C1 segment of cervical spinal cord (tissue), 14 donors: ENCODE measurements at places on chromosomes 7 and 10.
A peak's percentile ranks its signal among the peaks of the same experiment; 100 is the strongest.

GRCh38 chr10:6065835-6066234 lies 3.7 kb upstream of the IL2RA start:
- no peak for DNase-seq

DNA sequence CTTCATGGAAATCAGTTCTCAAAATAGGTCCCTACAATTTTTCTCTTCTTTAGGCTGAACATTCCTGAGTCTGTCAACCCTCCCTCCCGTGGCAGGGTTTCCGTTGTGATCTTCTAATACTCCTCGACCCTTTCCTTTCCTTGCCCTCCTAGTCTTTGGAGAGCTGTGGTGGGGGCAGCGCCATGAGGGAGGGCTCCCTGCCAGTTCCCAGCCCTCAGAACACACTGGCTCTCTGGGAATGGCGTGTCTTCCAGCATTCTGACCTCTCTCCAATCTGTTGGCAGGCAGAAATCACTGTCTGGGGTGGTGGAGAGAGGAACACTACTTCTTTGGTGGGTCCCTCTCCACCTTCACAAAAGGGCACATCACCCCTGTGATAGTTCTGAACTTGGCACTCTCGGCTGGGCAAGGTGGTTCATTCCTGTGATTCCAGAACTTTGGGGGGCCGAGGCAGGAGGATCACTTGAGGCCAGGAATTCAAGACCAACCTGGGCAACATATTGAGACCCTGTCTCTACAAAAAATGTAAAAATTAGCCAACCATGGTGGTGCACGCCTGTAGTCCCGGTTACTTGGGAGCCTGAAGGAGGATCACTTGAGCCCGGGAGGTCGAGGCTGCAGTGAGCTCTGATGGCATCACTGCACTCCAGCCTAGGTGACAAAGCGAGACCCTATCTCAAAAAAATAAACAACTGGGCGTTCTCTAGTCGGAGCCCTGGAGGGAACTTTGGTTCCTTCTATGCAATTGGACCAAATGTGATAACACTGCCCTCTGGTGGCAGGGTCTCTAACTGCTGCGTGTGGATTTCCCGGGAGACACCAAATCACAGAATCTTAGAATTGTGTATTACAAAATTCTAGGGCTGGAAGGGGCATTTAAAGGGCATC lies 13.1 kb upstream of the ARPC1A start:
- peak; percentile 39 for DNase-seq

DNA sequence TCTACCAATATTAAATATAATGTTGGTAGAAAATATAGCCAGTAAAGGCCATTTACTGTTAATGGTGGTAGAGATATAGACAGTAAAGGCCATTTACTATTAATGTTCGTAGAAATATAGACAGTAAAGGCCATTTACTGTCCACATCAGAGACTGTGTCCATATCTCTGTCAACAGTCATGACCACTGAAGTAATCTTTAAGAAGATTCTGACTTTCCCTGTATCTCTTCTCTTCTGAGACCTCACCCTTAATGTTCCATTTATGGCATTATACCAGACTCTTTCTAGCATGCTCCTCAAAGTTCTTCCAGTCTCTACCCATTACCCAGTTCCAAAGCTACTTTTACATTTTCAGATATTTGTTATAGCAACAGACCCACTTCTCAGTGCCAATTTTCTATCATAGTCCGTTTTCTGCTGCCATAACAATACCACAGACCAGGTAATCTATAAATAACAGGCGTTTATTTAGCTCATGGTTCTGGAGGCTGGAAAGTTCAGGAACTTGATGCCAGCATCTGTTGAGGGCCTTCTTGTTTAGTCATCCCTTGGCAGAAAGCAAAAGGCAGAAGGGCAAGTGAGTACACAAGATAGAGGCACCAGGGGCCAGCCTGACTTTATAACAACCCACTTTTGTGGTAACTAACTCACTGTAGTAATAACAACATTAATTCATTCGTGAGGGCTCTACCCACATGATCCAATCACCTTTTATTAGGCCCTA lies 7.9 kb upstream of the NUDCD3 start:
- no peak for DNase-seq

DNA sequence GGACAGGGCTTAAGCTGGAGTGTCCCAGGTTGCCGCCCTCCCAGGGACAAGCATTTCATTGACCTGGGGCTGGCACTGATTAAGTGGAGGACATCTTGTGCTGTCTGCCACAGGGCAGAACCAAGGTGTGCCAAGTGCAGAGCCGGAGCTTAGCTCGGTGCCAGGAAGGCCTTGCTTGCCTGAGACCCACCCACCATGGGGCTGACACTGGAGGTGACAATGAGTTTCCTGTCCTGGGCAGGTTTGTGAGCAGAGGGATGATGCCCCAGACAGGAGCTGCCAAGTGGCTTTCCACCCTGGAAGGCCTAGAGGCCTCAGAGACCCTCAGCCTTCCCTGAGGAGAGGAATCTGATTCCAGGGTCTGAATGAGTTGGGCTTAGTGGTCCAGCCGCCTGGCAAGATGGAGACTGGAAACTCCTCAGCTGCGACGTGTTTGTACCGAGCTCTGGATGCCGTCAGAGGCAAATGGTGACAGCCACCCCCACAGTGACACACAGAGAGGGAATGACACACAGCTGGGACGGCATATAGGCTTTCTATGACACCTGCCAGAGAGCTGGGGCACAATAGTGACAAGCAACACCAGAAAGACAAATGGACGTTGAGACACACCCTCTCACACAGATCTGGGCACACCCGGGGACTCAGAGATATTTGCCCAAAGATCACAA lies 2.6 kb downstream of the ADCYAP1R1 start:
- no peak for DNase-seq

DNA sequence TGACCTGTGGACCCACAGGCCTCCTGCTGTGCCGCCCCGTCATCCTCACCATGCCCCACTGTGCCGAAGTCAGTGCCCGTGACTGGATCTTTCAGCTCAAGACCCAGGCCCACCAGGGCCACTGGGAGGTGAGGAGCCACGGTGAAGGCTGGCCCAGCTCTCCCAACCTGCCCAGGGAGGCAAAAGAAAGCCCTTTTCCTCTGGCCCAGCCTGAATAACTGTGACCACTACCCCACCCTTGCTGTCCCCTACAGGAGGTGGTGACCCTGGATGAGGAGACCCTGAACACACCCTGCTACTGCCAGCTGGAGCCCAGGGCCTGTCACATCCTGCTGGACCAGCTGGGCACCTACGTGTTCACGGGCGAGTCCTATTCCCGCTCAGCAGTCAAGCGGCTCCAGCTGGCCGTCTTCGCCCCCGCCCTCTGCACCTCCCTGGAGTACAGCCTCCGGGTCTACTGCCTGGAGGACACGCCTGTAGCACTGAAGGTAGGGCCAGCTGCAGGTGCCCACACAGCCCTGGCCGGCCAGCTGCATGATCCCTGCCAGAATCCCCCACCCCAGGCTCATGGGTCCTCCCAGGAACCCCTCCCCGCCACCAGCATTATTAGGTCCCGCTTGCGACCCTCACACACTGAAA lies 25.5 kb upstream of the SLC29A3 start:
- no peak for DNase-seq
